Brain (organoid and tissue), 16 donors: ENCODE measurements at places on chromosomes 7 and 10.

DNA sequence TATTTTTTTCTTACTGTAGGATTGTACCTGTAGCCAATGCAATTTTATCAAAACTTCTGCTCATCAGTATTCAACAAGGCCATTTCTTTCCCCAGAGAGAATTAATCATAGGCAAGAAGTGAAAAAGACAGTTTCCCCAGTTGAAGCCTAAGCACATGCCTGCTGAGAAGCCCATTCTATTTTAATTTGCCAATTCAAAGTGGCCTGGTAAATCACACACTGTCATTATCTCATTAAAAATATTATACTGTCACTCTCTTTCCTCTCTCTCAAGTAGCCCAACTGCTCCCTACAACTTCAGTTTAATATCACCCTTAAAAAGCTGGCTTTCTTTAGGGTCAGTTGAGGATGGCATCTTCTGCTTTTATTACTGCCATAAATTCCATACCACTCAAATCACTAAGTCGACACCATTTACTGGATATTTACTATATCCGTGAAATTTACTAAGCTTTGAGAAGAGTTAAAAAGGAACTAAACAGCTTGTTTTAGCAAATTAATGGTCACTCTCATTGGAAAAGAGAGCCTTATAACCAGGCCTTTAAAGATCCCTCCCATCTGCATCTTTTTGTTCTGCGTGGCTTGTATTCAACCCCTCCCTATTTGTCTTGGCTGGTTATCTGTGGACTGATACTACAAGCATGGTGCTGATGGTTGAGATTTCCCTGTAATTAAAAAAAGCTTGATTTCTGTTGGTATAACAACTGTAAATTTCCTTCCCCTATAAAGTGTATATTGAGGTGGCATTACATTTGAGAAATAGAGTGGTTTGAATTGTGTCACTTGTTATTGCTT lies 30.6 kb downstream of the COL28A1 start:
- DNase-seq = no peak

- no peak for DNase-seq
These were observed 509.5 kb downstream of the CCSER2 start for GRCh38 chr10:84837877-84838276.

DNA sequence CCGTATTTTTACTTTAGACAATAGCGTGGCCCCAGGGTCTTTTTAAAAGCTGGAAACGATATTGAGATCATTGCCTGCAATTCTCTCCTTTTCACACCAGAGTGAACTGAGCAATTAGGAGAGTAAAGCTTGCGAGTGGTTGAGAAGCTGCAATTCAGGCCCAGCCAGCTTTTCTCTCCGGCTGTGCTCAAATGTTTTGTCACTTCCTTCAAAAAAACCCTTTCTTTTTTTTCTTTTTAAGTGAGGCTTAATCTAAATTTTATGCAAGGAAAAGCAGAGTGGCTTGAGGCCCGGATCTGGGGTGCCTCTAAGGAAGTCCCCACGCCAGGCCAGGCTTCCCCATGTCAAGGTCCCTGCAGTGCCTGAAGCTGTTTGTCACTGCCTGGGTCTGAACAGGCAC lies 433.9 kb downstream of the GLRX3 start:
- peak; percentile 45 for DNase-seq

DNA sequence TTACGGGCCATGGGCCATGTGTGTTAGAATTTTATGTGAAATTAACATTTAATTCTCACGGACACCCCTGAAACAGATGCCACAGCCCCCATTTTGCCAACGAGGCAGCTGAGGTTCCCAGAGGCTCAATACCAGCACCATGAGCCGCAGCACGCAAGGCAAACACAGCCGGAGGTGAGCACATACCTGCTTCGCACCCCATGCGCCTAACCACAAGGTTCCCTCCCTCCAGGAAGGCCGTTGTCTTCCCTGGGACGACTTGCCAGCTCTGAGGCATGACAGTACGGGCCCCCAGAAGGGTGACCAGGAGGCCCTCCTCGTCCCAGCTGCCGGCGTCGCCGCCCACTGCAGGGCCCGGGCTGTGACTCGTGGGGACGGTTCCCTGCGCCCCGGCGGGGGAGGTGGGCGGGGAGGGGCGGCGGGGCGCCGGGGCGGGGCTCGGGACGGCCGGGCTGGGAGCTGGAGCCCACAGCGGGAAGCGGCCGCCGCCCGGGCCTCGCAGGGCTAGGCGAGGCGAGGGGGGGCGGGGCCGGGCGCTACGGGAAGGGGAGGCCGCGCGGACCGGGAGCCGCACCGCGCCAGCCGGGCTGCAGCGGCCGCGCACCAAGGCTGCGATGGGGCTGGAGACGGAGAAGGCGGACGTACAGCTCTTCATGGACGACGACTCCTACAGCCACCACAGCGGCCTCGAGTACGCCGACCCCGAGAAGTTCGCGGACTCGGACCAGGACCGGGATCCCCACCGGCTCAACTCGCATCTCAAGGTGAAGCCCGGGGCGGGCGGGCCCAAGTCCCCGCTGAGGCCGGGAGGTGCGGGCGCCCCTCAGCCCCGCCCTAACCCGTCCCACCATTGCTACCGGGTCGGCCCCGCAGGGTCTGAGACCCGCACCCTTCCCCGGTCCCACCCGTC lies at the start of gene CAV2:
TSS of gene CAV2 (plus strand) at position 571 of the 910 bp plus-strand sequence. CDS start at position 615, 44 bp downstream.
- DNase-seq = peak; percentile 24

GRCh38 chr7:80428161-80429054 lies 83.5 kb downstream of the GNAT3 start:
- peak; percentile 15 for DNase-seq

DNA sequence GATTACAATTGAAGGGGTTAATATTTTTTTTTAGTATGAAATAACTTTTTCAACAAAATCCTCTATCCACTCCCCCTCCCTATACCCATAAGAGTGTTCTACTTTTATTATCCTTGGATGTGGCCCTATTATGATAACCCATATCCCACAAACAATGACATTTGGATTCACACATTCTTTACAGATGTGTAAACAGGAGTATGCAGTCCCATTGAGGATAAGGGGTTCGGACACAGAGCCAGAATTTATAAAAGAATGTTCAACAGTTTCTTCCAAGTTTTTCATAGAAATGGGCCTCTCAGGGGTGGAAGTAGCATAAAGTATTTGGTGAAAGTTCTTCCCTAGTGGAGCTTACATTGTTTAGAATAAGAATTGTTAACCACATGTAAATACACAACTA lies 16.1 kb upstream of the PCLO start:
- no peak for DNase-seq

DNA sequence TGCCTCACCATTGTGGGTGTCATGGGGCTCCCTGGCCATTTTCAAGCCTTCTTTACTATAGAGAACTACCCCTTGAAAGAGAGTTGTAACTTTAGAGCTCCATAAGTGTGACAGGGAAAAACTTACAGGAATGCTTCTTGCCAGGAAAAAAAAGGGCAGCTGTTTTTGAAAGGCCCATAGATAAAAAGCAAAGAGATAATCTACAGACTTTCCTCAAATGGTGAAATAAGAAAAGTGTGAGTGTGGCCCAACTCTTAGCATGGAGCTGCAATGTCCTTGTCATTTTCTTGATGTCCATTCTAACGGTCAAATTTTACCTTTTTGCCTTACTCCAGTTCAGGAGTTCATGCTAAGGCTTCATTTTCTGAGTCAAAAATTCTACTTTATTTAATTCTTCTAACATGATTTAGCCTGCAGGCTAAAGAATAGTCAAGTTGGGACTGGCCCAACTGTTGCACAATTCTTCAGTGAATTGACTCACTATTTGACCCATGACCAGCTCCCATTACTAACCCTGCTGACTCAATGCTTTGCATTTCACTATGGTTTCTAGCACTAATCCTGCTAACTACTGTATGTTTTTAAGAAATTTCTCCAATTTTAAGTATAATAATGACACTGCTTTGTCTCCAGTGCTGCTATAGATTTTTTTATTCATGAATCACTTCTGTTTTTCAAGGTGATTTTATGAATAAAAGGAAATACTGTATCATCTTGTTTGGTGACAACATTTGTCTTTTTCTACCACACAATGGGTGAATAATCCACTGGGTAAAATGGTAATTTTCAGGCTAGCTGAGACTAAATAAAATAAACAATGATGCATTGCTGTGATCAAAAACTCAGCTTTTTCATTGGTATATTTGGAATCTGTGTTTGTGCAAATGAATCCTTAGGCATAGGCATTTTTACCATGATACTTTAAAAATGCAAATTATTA lies 41.4 kb upstream of the SGCE start:
- no peak for DNase-seq

GRCh38 chr7:39299695-39300094 lies 266.5 kb upstream of the YAE1 start:
- peak; percentile 7 for DNase-seq

DNA sequence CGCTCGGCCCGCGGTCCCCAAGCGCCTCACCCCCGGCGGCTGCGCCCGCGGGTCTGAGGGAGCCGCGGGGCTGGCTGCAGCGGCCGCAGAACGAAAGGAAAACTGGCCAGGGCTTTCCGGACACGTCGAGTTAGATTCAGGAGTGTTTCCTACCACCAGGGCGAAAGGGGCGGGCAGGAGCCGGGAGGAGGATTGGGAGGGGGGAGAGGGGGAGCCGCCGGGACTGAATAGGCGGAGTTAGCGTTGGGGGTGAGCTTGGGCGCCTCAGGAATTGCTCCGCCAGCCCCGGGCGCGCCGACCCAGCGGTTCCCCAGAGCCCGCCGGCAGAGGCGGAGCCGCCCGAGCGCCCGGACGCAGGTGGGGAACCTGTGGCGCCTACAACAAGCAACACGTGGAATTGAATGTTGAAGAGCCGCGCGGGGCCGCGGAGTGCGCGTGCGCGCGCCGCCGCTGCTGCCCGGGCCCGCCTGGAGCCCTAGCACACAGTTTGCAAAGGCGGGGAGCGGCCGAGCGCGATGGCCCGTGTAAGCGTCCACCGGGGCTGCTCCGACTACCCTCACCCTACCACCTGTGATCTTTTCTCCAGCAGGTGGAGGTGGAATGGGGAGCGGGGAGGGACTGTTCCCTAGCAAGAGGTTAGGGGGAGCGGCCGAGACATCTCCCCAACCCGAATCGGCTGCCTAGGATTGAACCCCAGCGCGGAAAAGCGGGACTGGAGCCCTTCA lies at the start of gene CADPS2:
TSS of gene CADPS2 (minus strand) at position 104 of the 725 bp plus-strand sequence. CDS start 123 bp downstream, outside the sequence.
- DNase-seq = peak; percentile 83

DNA sequence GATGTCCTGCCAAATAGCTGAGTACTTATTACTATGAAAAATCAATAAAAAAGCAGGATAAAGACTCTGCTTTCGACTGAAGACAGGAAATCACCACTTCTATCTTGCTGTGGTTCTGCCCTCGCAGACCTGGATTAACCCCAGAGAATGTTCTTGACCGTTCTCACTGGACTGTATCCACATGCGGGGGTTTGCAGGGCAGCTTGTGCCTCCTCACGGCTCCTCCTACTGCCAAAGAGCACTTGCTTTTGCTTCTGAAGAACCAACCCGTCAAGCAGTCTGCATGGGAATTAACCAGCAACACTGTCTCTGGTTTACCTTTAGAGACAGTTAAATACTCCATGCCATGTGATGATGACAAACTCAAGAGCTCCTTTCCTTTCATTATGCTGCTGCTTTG lies 184.0 kb downstream of the GFRA1 start:
- DNase-seq = no peak

DNA sequence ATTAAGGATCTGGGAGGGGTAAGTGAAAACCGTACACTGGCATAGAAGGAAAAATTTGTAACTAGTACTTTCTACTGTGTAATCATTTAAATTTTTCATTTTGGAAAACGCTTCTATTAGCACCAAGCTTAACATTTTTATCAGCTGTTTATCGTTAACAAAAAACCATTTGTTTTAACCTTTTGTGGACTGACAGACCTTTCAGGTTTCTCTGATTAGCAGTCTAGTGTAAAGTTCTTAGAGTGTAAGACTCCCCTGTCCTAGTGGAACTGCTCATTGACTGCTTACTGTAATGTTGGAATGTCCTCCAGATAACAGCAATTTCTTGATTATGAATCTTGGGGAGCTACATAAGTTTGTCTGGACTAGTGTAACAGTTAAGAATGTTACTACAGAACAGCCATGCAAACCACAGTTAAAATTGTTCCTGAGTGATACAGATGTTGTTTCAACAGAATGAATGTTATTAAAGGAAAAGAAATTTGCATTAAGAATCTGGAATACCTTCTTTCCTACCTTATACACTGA lies 2.0 kb downstream of the DBF4 start:
- no peak for DNase-seq

- no peak for DNase-seq
These were observed 108.7 kb upstream of the PRR15 start for GRCh38 chr7:29454899-29455451.

DNA sequence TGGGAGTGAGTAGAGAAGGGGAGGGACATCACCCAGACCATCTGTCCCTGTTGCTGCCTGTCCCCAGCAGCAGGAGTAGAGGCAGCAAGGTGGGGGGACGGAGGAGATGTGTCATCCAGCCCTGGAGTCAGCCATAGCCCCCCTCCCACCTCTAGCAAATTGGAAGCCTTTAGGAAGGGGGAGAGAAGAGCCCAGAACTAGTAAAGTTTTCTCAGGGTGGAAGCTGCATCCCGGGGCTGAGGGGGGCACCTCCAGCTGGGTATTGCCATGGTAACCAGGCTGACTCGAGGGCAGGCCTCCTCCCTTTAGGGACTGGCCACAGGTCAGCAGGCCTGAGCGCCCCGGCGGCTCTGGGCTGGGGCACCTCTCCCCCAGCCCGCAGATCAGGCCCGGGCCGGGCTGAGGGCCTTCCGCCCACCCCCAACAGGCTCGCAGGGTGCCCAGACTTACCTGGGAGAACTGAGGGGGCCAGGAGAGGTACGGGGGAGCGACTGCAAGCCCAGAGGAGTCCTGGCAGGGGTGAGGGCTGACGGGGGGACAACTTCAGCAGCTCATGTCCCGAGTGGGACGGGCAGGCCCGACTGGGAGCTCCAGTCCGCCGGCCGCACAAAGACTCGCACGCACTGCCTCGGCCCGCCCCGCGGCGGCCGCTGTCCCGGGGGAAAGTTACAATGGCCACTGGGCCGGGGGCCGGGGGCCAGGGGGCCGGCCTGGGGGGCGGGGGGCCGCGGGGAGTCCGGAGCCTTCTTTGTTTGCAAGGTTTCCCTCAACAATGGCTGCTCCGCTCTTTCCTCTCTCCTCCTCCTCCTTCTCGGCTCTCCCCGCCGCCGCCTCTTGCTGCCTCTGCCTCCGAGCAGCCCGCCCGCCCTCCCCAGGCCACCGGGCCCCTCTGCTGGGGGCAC lies 6.0 kb downstream of the LDB1 start:
- peak; percentile 24 for DNase-seq

GRCh38 chr7:86867163-86867762 lies 192.2 kb downstream of the ELAPOR2 start:
- DNase-seq = peak; percentile 70

DNA sequence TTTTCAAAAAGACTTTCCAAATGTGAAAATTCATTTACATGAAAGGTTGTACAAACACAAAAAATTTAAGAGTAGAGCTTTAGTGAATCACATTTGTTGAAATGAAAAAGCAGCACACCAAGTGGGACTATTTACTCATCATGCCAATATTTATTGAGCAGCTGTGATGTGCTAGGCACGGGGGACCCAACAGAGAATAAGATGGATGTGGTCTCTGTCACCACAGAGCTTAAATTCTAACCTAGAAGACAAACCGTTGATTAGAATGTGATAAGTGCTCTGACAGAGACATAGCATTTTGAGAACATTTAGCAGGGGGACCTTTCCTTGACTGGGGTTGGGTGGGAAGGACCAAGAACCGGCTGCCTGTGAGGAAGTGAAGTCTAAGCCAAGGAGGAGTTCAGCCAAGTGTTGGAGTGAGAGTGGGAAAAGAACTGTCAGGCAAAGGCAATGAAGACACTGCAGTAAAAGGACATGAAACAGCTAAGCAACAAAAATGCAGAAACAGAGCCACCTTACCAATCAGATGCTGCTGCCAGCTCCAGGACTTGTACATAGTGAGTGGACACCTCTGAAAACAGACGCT lies 19.1 kb downstream of the ADAM12 start:
- DNase-seq = no peak
